ENCODE measurements at places on chromosomes 16 and 17. TPM values are rescaled to one million over a fixed set of nuclear protein-coding genes. Genes with fewer than 3 reads are reported as not detected.

DNA sequence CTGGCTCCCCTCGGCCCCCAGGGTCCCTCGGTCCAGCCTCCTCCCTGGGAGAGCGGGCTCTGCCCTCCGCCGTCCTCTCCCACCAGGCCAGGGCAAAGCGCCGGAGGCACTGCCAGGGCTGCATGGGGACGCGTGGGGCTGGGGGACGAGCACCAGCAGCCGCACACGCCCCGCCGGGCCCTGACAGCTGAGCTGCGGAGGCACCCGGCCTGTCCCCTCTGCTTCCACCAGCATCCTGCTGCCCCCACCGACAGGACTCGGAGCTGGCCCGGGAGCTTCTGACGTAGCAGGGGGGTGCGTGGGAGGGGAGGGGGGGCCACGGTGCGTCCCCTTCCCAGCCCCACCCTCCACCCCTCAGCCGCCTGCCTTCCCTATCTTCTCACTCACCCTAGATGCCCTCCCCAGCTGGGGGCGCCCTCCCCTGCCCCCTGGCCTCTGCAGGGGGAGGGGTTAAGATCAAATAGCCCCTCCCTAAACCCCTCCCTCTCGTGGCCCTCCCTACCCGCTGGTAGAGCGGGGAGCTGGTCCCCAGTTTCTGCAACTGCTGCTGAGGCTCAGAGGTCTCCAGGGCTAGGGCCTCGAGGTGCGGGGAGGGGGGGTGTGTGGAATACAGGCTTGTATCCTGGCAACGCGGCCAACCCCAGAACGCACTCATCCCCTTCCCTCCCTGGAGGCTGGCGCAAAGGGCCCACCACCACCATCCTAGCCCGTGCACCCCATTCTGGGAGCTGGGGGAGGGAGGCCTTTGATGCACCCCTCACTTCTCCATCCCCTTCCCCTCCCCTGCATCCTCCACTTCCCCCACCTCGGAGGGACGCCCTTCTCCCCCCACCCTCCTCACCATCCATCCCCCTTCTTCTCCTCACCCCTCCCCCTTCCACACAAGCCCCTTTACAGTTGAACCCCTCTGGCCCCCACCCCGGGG, 1.0 kb downstream of the SRCIN1 start:
- peak overlapping the region; percentile 15 for H3K4me3 ChIP-seq
- H3K4me1 ChIP-seq: peaks cover 19% of the 10 kb centered on the region
- DNase-seq: no peak

GRCh38 chr17:12242345-12242954, 221.8 kb downstream of the MAP2K4 start:
- H3K27me3 ChIP-seq: no peaks in the 10 kb centered on the region
- H3K4me1 ChIP-seq: no peaks in the 10 kb centered on the region
- H3K36me3 ChIP-seq: no peaks in the 10 kb centered on the region
- no peak overlapping the region for H3K27ac ChIP-seq

- H3K4me3 ChIP-seq: no peak overlapping the region
- peaks cover 17% of the 10 kb centered on the region for H3K27me3 ChIP-seq
- no peaks in the 10 kb centered on the region for H3K4me1 ChIP-seq
- H3K36me3 ChIP-seq: no peaks in the 10 kb centered on the region
- no peak overlapping the region for H3K27ac ChIP-seq
- peak; percentile 64 for DNase-seq
Measured at GRCh38 chr16:58306327-58306726, 11.5 kb upstream of the PRSS54 start.

GRCh38 chr17:45296003-45296832, 20.6 kb downstream of the MAP3K14 start:
- peak overlapping the region; percentile 82 for H3K27ac ChIP-seq
- H3K27me3 ChIP-seq: no peaks in the 10 kb centered on the region
- H3K36me3 ChIP-seq: peaks cover 50% of the 10 kb centered on the region

DNA sequence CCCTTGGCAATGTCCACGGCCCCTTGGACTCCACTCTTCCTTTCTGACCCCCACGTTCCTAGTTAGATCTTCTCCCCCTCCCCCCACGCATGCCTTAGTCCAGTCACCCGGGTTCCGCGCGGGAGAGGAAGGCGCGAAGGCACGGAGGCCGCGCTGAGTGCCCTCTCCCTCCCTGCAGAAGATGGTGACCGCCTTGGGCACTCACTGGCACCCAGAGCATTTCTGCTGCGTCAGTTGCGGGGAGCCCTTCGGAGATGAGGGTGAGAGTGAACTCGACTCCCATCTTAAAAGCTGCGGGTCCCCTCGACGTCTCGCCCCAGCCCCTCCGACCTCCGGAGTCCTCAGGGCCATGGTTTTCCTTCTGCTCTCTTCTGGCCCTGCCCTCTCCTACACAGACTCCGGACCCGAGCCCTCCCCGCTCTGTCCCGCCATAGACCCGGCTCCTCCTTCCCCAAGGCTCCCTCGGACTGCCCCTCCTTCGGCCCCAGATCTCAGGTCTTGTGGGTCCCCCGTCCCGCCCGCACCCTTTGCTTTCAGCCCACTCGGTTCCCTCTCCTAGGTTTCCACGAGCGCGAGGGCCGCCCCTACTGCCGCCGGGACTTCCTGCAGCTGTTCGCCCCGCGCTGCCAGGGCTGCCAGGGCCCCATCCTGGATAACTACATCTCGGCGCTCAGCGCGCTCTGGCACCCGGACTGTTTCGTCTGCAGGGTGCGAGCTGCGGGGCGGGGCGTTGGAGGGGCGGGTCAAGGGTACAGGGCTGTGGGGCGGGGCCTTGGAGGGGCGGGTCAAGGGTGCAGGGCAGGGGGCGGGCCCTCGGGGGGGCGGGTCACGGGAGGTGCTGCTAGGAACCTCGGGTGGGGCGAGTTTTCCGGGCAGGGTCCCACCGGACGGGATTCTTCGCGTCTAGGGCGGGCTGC, 4.6 kb downstream of the TGFB1I1 start:
- no peaks in the 10 kb centered on the region for H3K36me3 ChIP-seq
- DNase-seq: peak; percentile 92
- H3K27ac ChIP-seq: peak overlapping the region; percentile 72
- peaks cover 27% of the 10 kb centered on the region for H3K4me1 ChIP-seq
- peak overlapping the region; percentile 79 for H3K4me3 ChIP-seq

GRCh38 chr17:73071066-73071999, 21.2 kb downstream of the SLC39A11 start:
- no peak overlapping the region for H3K27ac ChIP-seq

DNA sequence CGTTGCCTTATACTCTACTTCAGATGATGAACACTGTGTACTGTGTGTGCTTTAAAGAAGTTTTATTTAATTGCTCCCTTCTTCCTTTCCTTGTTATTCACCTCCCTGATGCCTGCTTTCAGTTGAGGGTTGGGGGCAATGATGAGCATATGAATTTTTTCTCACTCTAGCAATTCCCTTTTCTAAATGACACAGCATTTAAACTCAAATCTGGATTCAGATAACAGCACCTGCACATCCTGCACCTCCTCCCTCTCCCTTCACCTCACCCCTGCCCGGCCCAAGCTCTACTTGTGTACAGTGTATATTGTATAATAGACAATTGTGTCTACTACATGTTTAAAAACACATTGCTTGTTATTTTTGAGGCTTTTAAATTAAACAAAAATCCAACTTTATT, 13.0 kb upstream of the PNPO start:
- peaks cover 36% of the 10 kb centered on the region for H3K36me3 ChIP-seq
- H3K27ac ChIP-seq: no peak overlapping the region
- H3K4me3 ChIP-seq: no peak overlapping the region
- no peaks in the 10 kb centered on the region for H3K27me3 ChIP-seq

Gene CHD9NB
- 0.23 TPM for total RNA-seq

GRCh38 chr16:11033629-11034420, 89.5 kb downstream of the CLEC16A start:
- peaks cover 51% of the 10 kb centered on the region for H3K4me1 ChIP-seq
- H3K36me3 ChIP-seq: peaks cover 81% of the 10 kb centered on the region
- no peaks in the 10 kb centered on the region for H3K27me3 ChIP-seq
- H3K4me3 ChIP-seq: no peak overlapping the region
- H3K27ac ChIP-seq: peak overlapping the region; percentile 36

Gene CLEC18A
- 0.95 TPM for total RNA-seq

DNA sequence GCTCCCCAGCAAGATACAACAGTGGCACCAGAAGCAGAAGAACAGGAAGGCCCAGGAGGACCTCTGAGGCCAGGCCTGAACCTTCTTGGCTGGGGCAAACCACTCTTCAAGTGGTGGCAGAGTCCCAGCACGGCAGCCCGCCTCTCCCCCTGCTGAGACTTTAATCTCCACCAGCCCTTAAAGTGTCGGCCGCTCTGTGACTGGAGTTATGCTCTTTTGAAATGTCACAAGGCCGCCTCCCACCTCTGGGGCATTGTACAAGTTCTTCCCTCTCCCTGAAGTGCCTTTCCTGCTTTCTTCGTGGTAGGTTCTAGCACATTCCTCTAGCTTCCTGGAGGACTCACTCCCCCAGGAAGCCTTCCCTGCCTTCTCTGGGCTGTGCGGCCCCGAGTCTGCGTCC, 11.9 kb downstream of the CES3 start:
- no peak overlapping the region for H3K4me3 ChIP-seq
- no peak for DNase-seq
- H3K36me3 ChIP-seq: no peaks in the 10 kb centered on the region
- peaks cover 29% of the 10 kb centered on the region for H3K4me1 ChIP-seq
- H3K27me3 ChIP-seq: no peaks in the 10 kb centered on the region
- H3K27ac ChIP-seq: no peak overlapping the region

- peak; percentile 92 for DNase-seq
- H3K4me1 ChIP-seq: peaks cover 56% of the 10 kb centered on the region
- H3K27me3 ChIP-seq: no peaks in the 10 kb centered on the region
- peaks cover 47% of the 10 kb centered on the region for H3K36me3 ChIP-seq
- H3K27ac ChIP-seq: peak within 1 kb of the TSS; percentile 97
- H3K4me3 ChIP-seq: peak within 1 kb of the TSS; percentile 94
Measured at GRCh38 chr16:31179747-31180459, at the start of gene FUS. FUS (plus strand) TSS chr16:31180139; CDS start chr16:31180215, 76 bp downstream.

Gene KRTAP9-8
- not detected for total RNA-seq

- H3K4me1 ChIP-seq: peaks cover 77% of the 10 kb centered on the region
- no peak for DNase-seq
- H3K36me3 ChIP-seq: no peaks in the 10 kb centered on the region
- peak overlapping the region; percentile 56 for H3K27ac ChIP-seq
- H3K27me3 ChIP-seq: no peaks in the 10 kb centered on the region
Measured at GRCh38 chr16:11201498-11202259, 54.3 kb downstream of the SOCS1 start.

DNA sequence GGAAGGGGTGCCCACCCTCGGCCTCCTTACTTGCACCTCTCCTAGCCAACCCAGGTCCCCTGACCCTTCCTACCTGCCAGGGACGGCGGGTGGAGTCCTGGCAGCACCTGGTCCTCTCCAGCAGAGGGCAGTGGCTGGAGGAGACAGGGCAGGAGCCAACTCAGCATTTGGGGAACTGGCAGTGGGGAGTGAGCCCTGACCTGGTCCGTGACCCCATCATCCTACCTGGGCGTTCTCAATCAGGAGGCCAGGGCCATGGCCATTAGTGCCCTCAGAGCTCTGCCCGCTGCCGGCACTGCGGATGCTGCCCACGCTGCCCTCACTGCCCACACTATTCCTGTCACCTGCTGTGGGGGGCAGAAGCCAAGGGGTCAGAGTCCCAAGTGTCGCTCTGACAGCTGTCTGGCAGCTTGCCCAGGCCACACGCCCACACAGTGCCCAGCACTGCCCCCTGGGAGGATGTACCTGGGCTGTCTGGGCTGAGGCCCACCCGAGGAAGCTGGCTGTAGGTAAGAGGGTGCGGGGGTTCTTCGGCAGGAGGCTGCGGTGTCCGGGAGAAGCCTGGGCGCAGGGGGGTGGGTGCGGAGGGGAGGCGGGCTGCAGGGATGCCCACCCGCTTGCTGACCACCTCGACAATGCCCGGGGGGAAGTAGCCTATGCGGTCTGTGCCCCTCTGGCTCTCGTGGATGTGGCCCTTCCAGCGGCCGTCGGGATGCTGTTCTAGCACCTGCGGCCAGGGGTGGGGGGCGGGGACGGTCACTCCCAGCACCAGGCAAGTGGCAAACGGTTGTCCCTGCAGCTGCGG, 10.8 kb downstream of the CASKIN2 start:
- no peaks in the 10 kb centered on the region for H3K27me3 ChIP-seq
- H3K27ac ChIP-seq: no peak overlapping the region
- DNase-seq: peak; percentile 54

GRCh38 chr17:74190807-74191406, 12.6 kb upstream of the RPL38 start:
- DNase-seq: no peak
- H3K27ac ChIP-seq: no peak overlapping the region
- peaks cover 9% of the 10 kb centered on the region for H3K27me3 ChIP-seq
- no peak overlapping the region for H3K4me3 ChIP-seq
- no peaks in the 10 kb centered on the region for H3K36me3 ChIP-seq

DNA sequence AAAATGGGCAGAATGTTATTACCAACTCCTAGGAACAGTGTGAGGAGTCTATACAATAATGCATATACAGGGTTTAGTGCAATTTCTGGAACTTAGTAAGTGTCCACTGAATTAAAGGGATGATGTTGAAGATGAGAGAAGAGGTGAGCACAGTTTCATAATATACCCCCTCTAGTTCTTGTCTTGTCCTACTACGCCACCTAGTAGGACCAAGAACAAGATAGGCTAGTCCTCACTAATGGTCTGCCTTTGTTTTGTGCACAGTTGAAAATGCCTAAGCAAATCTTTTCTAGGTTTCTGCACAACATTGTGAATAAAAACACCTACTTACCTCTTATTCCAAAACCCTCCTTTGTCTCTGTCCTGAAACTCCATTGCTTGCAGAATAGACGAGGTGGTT, 670.2 kb downstream of the CDH8 start:
- no peaks in the 10 kb centered on the region for H3K4me1 ChIP-seq
- no peak overlapping the region for H3K27ac ChIP-seq
- DNase-seq: no peak
- no peaks in the 10 kb centered on the region for H3K36me3 ChIP-seq
- no peaks in the 10 kb centered on the region for H3K27me3 ChIP-seq
- no peak overlapping the region for H3K4me3 ChIP-seq

DNA sequence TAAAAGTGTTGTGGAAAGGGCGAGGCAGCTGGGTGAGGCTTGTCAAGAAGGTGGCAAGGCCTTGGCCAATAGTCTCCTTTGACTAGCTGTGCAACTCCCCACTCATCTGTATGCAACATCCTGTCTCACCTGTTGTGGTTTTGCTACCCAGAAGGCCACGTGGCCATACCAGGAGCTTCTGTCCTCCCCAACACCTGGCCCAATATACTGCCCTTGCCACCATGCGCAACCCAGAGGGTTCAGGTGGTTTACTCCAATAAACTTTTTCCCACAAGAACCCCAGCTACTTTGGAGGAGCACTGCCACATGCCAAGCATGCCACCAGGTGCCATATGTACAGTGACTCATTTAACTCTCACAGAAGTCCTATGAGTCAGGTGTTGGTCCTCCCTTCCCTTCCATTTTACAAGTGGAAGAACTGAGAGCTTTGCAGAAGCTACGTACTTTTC, 10.2 kb downstream of the MYO19 start:
- H3K4me3 ChIP-seq: no peak overlapping the region
- H3K36me3 ChIP-seq: peaks cover 69% of the 10 kb centered on the region
- peaks cover 19% of the 10 kb centered on the region for H3K4me1 ChIP-seq
- H3K27me3 ChIP-seq: no peaks in the 10 kb centered on the region
- H3K27ac ChIP-seq: peak overlapping the region; percentile 41

Gene NTN1
- not detected for total RNA-seq

Gene CNTD1
- not detected for total RNA-seq

GRCh38 chr17:47208744-47209488, at the start of gene MYL4:
MYL4 (plus strand) TSS chr17:47209348; CDS start chr17:47209423, 75 bp downstream.
- no peaks in the 10 kb centered on the region for H3K36me3 ChIP-seq
- H3K4me1 ChIP-seq: peaks cover 38% of the 10 kb centered on the region
- no peak for DNase-seq
- H3K27ac ChIP-seq: peak within 1 kb of the TSS; percentile 27

- no peaks in the 10 kb centered on the region for H3K36me3 ChIP-seq
- DNase-seq: no peak
- no peak overlapping the region for H3K4me3 ChIP-seq
- no peaks in the 10 kb centered on the region for H3K27me3 ChIP-seq
- peak overlapping the region; percentile 55 for H3K27ac ChIP-seq
Measured at GRCh38 chr16:67673712-67674580, 7.3 kb downstream of the C16orf86 start.

GRCh38 chr17:43634591-43635125, 27.1 kb downstream of the MEOX1 start:
- peaks cover 3% of the 10 kb centered on the region for H3K27me3 ChIP-seq
- no peak overlapping the region for H3K27ac ChIP-seq
- H3K4me3 ChIP-seq: no peak overlapping the region
- peaks cover 2% of the 10 kb centered on the region for H3K4me1 ChIP-seq
